Right cardiac atrium (tissue), 5 donors: ENCODE measurements at places on chromosomes 13 and 19.

DNA sequence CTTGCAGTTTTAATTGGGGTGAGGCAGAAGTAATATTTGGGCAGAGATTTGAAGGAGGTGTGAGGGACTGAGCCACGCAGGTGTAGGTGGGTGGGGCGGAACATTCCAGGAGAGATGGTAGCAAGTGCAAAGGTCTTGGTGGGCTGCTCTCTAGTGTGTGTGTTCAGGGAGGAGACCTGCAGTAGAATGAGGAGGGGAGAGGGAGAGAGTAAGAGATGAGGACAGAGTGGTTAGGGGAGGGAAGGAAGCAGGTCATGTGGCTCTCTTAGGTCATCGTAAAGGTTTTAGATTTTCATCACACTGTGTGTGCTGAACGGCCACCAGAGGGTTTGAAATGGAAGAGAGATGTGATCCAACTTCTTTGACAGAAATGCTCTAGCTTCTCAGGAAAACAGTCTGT lies 33.5 kb downstream of the WASF3 start:
- DNase-seq, result no peak

DNA sequence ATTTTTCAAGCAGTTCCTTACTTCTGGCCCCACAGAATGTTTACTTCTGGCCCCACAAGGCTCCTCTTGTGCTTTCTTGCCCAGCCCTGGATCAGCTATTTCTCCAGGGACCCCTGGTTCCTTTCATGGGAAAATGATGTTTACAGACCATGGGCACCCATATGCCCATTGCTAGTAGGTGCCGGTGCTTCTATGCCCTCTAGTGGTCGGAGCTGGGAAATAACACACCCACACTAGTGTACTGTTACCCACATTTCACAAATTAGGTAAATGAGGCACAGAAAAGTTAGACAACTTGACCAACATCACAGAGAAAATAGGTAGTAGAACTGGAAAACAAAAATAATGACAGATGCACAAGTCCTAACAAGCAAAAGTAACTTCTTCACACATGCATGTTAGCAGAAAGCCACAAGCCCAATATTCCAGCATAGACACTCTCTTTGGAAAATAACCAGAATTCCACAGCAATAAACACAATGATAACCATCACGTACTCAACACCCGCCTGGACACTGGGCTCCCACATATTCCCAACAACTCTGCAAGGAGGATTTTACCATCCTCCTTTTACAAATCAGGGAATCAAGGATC lies 1.3 kb upstream of the CEACAM6 start:
- peak; percentile 54 for DNase-seq

- no peak for DNase-seq
Observed at GRCh38 chr13:79382545-79383275, 23.3 kb downstream of the RBM26 start.

- peak; percentile 78 for DNase-seq
Observed at GRCh38 chr19:17830567-17831418, 9.5 kb upstream of the INSL3 start.

DNA sequence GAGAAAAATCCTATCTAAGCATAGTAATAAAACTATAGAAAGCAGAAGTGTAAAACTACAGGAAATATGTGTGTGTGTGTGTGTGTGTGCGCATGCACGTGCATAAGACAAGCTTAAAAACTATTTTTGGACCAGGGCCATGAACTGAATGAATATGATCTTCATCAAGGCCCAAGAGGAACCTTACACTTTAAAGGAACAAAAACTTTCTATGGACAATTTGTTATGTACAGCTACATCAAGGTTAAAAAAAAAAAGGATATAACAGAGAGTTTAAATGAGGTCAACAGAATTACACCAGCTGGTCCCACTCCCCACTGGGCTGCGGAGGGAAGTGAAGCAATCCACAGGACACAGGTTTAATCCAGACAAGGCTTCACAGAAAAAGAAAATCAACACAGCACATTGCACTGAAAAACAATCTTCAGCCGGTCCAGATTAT lies 151.1 kb downstream of the LHFPL6 start:
- peak; percentile 65 for DNase-seq
